ENCODE measurements at places on chromosomes 5 and 9.

GRCh38 chr5:128085413-128085812 lies 1.8 kb downstream of the SLC12A2 start:
- DNase-seq: no peak

- DNase-seq: no peak
Measured at GRCh38 chr9:34378376-34379060, 1.8 kb upstream of the MYORG start.

DNA sequence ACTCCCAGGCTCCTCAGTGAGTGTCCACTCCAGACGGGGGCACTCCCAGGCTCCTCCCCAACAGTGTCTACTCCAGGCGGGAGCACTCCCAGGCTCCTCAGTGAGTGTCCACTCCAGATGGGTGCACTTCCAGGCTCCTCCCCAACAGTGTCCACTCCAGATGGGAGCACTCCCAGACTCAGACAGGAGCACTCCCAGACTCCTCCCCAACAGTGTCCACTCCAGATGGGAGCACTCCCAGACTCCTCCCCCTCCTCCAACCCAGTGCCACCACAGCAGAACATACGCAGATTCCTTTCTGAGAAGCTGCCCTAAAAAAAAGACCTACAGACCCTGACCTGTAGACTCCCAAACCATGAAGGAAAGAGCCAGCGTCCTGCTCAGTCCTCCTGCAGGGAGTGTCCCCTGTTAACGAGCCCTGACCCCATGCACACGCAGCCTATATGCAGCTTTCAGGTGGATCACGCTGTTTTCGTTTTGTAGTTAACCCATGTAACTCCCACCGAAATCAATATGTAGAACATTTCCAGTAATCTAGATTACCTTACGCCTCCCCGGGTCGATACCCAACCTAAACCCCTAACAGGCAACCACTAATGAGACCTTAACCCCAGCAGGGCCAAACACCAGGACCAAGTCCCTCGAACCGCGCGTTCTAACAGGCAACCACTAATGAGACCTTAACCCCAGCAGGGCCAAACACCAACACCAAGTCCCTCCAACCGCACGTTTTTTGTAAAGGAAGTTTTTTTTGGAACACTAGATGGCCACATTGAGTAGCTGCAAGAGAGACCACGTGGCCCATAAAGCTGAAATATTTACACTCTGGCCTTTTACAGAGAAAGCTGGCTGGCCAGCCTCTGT lies 15.7 kb downstream of the PNPLA7 start:
- DNase-seq: no peak

DNA sequence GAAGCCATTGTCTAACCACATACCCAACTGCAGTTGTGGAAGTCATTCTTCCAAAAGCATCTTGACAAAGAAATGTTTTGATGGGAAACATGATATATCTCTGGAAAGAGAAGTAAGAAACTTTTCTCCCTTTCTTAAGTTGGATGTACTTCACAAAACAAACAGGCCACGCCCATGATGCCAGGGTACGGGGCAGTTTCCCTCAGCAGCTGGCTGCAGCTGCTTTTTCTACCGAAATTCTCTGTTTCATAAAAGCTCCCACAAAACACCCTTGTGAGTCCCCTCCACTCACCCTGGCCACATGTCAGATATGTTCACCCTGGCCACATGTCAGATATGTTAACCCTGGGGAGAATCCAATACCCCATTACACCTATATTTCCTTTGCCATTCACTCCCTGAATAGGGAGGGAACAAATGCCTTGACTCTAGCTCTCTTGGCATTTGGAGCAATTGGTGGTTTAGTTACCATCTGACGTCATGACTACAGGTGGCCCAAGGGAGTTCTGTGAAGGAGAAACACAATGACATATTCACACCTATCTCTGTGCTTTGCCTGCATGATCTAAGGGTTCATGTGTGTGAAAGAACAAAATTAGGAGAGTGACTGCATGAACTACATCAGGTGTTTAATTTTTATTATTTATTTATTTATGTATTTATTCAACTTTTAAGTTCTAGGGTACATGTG lies 103.0 kb downstream of the AOPEP start:
- DNase-seq: no peak

- no peak for DNase-seq
Measured at GRCh38 chr5:72180925-72181324, 73.7 kb downstream of the MAP1B start.

DNA sequence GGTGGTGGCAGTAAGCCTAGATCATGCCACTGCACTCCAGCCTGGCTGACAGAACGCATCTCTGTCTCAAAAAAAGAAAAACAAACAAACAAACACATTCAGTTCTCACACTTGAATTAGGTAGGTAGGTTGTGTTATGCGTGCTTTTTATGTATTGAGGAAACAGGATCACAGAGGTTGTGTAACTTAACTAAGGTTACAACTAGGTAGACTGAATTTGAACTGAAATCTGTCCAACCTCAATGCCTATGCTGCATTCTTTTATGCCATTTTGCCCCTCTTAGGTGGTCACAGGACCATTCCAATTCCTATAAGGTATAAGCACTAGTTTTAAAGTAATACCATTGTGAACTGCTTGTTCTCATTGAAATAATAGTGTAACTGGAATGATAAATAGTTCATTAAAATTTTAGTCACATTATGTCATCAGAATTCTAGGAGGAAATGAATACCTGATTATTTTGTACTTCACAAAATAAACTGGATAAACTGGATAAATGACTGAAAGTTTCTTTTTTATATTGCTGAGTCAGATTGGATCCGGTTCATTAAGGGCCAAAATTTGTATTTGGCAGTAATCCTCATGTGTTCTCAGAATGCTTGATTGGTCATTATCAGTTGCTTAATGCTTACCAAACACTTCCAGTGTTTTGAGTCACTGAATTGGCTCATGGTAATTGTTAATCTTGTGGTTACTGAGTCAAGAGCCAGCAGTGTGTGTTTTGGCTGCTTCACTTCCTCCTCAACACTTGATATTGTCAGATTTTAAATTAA lies 7.1 kb downstream of the UBAP1 start:
- DNase-seq: no peak

- DNase-seq: no peak
Measured at GRCh38 chr5:152306386-152306785, 98.7 kb downstream of the NMUR2 start.

DNA sequence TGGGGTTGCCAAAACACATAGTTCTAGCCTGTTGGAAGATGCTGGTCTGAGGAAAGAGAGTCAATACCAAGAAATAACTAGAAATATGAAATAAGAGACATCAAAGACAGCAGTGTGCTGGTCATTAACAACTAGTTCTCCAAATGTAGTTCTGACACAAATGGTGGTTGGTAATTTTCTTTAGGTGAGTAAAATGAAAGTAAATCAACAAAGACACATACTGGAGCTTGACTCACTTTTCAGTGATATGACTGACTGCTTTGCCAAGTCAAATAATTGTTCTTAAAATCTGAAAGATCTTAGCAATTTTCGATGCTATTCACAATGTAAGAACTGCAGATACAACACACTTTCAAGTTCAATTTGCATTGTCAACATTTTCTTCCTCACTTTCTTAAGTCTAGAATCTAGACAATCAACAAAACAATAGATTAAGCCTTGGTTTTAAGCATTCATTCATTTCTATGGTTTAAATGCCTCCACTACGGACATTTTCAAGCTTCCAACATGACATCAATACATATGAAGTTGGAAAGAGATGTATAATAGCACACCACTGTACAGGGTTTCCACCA lies 166.8 kb upstream of the MAP3K1 start:
- no peak for DNase-seq

- no peak for DNase-seq
Measured at GRCh38 chr5:145574889-145575573, 260.1 kb downstream of the PRELID2 start.

GRCh38 chr5:16713386-16713928 lies 96.7 kb upstream of the RETREG1 start:
- no peak for DNase-seq

GRCh38 chr5:5373351-5373989 lies 49.0 kb upstream of the ICE1 start:
- no peak for DNase-seq

GRCh38 chr9:85978496-85978895 lies 37.5 kb downstream of the NAA35 start:
- no peak for DNase-seq

DNA sequence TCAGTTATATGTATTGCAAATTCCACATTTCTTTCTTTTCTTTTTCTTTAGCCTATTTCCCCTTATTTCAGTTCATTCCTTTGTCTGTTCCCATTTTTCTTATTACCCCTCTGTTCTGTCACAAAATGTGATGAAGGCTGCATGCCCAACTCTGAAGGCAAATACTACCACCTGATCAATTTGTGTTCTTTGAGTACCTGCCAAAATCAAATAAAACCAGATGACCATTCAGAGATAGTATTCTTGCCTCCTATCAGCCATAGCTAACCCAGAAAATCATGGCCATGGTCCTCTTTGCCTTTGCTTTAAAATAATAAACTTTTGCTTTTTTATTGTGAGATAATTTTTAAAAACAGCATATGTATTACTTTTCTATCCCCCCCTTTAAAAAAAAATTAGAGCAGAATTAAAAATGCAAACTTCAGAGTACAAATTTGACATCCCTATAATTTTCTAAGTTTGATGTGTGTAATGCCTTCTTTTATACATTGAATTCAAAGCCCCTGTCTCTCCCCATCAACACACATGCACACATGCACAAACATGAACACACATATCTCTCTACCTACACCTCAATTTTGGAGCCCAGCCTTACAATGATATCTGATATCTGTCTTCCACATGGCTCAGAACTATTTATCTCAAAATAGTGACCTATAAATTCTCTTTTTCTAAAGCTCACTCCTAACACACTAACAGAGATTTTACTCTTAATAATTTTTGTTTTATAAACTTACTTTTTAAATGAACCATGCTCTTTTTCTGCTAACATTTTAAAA lies 3.5 kb downstream of the RFESD start:
- DNase-seq: no peak

DNA sequence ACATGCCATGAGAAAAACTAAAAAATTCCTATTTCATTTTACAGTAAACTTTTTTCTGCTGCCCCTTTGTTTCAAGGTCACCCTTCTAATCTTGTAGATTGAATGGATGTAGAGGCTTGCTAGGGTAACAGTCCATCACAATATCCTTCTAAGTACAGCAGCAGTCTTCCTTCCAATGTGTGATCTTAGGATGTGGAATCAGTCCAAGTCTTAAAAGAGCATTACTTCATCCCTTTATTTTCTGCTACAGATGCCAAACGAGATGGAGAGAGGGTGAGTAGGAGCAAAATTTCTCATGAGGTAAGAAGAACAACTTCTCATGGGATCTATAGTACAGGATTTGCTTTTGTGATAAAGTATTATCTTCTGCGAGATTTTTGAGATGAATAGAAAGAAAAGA lies 704 bp upstream of the IL33 start:
- no peak for DNase-seq

DNA sequence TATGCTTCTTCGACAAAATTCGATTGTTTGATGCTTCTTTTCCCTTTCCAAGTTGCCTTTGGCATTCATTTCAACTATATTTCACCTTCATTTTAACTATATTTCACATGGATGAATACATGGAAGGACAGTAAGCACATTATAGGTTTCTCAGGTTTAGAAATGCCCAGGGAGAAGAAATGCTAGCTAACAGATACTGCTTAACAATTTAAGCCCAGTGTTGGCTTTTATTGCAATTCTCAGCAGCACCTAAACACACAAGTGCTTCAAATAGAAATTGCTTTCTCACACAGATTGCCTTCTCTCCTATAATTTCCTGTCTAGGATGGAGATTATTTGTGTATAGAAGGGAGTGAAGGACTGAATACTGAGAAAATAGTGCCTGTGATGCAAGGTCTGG lies 30.2 kb upstream of the SMC5 start:
- no peak for DNase-seq

DNA sequence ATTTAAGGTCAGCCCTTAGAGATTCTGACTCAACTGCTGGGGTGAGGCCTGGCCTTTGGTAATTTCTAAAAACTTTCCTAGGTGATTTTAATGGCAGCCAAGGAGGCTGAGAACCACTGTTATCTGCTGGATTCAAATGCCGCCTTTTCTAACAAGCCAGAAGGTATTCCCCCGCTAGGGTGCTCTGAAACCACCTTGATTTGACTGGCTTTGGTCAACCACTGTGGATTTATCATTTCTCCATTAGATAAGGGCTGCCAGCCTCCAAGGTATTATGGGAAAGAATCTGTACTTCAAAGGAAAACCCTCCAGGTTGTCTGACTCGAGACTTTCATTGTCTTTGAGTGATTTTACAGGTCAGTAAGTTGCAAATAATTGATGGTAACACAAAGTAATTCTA lies 4.3 kb downstream of the ANXA6 start:
- no peak for DNase-seq

GRCh38 chr9:121267689-121268597 lies at the start of gene GSN:
TSS of gene GSN (plus strand) at chr9:121268162. CDS start at chr9:121301972, 33,810 bp downstream.
- no peak for DNase-seq

DNA sequence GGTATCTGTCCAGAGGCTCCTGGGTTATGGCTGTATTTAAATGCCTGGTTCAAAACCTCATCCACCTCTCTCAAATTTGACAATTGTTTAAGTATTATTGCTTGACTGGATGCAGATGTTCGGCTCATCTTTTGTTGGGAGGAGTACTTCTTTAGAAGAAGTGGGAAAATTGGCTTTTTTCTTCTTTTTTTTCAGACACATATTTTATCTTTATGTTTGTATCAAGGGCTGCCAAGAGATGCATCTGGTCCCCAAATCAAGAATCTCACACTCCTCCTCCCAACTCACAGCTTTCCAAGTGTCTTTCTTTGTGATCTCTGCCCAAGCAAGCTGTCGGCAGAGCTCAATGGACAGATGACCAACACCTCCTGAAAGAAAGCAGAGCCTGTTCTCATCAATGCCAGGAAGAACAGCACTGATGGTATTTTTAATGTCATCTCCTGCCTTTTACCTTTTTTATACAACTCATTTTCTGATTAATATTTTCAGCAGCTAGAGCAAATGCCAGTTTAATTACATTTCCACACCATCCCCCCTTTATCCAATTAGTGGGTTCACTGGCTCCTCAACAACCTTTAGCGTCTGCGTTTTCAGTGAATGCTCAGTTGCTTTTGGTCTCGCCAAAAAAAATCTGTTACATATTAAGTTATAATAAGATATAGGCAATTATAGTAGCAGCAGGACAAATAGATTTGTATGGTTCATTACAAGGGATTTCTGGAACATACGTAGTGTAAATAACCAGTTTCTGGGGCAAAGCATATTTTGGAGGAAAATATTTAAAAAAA lies 110.3 kb upstream of the SLIT3 start:
- DNase-seq: no peak

DNA sequence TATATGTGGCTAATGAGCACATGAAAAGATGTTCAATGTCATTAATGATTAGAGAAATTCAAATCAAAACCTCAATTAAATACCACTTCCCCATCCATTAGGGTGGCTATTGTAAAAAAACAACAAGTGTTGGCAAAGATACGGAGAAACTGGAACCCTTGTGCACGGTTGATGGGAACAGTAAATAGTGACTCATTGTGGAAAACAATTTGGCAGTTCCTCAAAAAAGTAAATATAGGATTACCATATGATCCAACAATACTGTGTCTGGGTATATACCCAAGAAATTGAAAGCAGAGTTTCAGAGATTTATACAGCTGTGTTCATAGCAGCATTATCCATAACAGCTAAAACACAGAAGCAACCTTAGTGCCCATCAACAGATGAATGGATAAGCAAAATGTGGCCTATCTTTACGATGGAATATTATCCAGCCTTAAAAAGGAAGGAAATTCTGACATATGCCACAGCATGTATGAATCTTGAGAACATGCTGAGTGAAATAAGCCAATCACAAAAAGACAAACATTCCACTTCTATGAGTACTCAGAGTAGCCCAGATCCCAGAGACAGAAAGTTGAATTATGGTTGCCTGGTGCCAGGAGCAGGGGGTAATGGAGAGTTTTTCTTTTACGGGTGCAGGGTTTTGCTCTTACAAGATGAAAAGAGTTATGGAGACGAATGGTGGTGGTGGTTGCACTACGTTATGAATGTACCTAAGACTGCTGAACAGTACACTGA lies 41.4 kb upstream of the LRRC14B start:
- DNase-seq: no peak

Data from stimulated activated CD8-positive, alpha-beta memory T cell treated with anti-CD3 and anti-CD28 coated beads, Interleukin-7, amount 100 ng/mL, for 4 hours (primary cell).